RWPE2 (cell line): ENCODE measurements at places on chromosomes 5 and 9.

GRCh38 chr9:22050924-22051323 is 41.8 kb upstream of the CDKN2B start:
- DNase-seq: no peak

GRCh38 chr9:134781591-134782302 is 98.9 kb upstream of the FCN2 start:
- no peak for DNase-seq

- DNase-seq: no peak
Observed at GRCh38 chr5:62608529-62609511, 30.2 kb downstream of the LRRC70 start.

DNA sequence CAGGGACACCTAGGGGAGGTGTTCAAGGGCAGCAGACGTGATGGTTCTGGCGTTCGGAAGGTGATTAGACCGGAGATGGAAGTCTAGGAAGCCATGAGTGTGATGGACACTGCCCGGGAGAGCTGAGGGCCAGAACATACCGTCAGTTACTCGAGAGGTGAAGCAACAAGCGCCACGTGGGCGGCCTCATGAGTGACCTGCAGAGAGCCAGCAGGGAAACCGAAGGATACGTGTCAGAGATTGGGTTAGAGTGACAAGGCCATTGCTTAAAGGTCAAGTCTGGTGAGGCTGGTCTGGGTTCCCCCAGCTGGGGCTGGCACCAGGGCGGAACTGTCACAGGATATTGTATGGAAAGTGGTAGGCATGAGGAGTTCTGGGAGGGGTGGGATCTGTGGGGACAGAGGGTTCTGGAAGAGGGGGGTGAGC is 60.0 kb downstream of the C9orf50 start:
- no peak for DNase-seq

GRCh38 chr5:96807075-96807654 is 580 bp downstream of the ERAP1 start:
- DNase-seq: peak; percentile 83

DNA sequence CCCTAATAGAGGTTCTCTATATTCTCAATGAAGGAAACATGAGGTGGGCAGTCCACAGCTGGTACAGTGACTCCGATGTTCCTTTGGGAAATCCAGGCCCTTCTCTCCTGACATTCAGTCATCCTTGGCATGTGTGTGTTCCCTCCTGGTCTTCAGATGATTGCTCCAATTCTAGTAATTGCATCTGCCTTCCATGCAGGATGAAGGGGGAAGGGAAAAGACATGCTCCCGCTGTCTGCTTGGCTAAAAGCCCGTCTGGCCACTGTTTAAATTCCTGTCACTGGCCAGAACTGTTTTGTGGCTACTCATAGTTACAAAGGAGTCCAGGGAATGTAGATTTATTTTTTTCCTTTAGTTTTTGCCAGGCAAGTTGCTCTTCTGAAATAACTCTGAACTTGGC is 65.0 kb downstream of the MAST4 start:
- DNase-seq: no peak

DNA sequence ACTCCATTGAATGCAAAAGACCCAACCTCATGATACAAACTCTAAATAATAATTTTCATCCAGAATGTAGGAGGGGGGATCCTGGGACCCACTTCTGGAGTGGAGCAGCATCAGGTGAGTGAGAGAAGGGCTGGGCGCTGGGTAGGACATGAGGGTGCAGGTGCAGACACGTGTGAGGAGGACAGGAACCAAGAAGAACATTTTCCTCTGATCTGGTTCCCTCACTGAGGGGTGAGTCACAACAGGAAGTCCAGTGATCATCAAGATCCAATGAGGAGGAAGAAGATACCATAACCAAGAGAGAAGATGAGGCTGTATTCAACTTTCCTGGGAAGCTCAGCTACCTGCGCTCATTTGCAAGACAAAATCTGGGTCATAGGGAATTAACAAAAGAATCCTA is 57.4 kb downstream of the SFXN1 start:
- no peak for DNase-seq

DNA sequence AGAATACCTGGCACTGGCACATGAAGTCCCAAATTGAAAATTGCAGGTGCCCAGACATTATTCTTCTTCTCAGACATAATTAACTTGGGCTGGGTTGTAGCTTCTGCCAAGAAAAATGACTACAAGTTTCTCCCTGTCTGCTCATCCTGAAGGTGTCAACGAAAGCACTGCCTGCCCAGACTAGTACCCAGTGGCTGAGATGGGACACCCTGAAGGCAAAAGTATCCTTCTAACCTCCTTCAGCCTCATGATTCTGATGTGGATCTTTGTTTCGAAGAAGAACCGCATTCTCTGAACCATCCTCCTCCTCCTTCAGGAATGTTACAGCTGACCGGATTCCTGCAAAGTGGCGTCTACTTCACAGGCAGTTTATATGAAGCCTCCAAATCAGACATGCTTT is 161.1 kb upstream of the FST start:
- DNase-seq: peak; percentile 84

- no peak for DNase-seq
Observed at GRCh38 chr9:105281272-105281671, 36.8 kb downstream of the SLC44A1 start.

GRCh38 chr5:113278976-113279375 is 155.8 kb downstream of the TSSK1B start:
- no peak for DNase-seq

DNA sequence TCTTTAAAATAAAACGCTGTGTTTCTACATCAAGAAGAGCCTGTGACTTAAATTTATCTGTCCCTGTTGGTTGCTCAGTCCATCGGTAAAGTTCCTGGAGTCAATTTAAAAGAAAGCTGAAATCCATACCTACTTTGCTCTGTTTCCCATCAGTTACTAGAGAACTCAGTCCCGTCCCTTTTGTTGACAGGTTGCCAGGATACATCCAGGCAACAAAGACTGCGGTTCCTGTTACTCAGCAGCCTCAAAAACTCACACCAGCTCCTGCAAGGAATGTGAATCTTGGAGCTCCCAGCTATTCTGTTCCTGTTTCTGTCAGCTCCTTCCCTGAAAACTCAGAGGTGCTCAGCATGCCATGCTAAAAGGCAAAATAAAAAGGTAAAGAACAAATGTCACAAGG is at the start of gene ZNF474:
TSS of gene ZNF474 (plus strand) at position 241 of the 400 bp plus-strand sequence. CDS start 22,445 bp downstream, outside the sequence.
- DNase-seq: peak; percentile 73

DNA sequence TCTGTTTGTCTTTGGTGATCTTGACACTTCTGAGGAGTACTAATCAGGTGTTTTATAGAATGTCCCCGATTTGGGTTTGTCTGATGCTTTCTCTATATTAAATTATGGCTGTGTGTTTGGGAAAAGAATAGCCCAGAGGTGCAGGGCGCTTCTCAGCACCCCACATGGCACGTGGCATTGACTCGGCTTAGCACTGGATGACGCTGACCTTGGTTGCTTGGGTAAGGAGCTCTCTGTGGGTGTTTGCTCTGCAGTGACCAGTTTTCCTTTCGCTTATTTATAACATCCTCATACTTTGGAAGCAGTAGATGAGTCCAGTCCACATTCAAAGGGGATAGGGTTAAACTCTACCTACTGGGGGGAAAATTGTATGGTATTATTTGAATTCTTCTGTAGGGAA is 12.5 kb upstream of the FAM120AOS start:
- DNase-seq: no peak

- DNase-seq: no peak
Observed at GRCh38 chr5:109550077-109550476, 139.7 kb upstream of the MAN2A1 start.

DNA sequence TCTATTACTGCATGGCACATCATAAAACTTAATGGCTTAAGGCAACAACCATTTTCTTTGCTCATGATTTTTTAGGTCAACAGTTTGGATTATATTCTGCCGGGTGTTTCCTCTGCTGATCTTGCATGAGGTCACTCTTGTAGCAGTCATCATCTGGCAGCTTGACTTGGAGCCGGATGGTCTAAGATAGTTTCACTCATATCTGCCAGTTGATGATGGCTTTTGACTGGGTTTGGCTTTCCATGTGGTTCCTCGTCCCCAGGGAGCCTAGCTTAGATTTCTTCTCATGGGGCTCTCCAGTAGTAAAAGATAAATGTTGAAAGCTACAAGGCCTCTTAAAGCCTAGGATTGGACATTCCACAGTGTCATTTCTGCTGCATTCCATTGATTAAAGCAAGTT is 27.4 kb downstream of the LNPEP start:
- DNase-seq: no peak

- DNase-seq: no peak
Observed at GRCh38 chr9:15077946-15078729, 167.9 kb upstream of the FREM1 start.

GRCh38 chr9:112506571-112506970 is 19.9 kb downstream of the KIAA1958 start:
- DNase-seq: no peak

DNA sequence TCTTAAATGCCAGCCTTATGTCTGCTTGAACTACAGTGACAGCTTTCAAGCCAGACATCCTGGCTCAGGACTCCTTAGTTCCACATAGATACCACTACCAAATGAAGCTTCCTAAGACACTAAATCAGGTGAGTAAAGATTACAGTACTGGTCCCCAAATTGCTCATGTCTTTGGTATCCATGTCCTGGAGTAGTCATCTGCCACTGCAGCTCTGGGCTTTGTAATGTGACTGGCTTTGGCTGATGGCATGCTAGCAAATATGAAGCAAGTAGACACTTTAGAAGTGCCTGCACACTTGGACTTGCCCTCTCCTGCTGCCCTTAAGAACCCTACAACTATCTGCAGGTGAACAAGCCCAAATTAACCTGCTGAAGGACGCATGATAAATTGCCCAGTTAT is 334.9 kb downstream of the BNC2 start:
- no peak for DNase-seq

GRCh38 chr5:149448831-149449714 is 70.0 kb upstream of the IL17B start:
- no peak for DNase-seq

DNA sequence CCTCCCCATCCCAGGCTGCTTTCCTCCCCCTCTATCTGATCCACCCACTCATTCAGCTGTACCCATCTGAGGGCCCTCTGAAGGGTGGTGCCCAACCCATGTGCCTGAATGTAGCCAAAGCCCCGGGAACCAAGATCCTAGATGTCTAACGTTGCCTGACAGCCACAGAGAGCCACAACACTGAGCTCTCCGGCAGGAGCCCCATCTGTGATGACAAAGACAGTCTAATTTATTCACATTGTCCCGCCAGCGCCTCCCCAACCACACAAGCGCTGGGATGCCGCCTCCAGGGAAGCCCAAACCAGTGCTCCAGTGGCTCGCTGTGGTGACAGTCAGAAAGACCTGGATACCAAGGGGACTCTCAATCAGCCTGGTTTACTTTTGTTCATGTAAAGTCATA is 8.4 kb downstream of the IGFBPL1 start:
- DNase-seq: no peak

GRCh38 chr5:174083056-174083827 is 37.7 kb downstream of the NSG2 start:
- no peak for DNase-seq

- no peak for DNase-seq
Observed at GRCh38 chr9:124481115-124481514, 26.1 kb downstream of the NR5A1 start.

GRCh38 chr9:95605816-95606488 is 89.2 kb upstream of the PTCH1 start:
- DNase-seq: no peak

DNA sequence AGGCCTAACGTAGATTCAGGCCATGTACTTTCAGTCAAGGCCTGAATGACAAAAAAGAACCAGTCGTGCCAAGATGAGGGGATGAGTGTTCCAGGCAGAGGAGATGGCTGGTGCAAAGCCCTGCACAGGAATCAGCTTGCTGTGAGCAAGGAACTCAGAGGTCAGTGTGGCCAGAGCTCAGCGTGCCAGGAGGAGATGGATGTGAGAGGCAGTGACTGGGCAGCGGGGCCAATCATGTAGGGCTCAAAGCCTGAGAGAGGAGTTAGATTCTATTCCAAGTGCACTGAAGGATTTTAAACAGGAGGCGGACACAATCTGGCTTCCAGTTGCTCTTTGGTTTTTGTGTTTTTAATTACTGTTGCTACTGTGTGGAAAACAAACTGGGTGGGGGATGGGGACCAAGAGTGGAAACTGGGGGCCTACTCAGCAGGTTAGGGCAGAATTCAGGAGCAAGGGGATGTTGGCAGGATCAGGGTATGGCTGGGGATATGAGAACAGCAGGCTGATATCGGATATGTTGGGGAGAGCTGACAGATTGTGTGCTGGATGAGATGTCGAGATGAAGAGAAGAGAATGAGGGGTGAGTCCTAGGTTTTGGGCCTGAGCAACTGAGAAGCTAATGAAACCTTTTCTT is 64.3 kb downstream of the ANGPTL2 start:
- DNase-seq: no peak

- no peak for DNase-seq
Observed at GRCh38 chr5:156396063-156396829, 69.3 kb downstream of the SGCD start.

- DNase-seq: no peak
Observed at GRCh38 chr9:31492229-31492628, 892.2 kb upstream of the ACO1 start.

- no peak for DNase-seq
Observed at GRCh38 chr5:150672237-150672883, 11.3 kb downstream of the MYOZ3 start.

- no peak for DNase-seq
Observed at GRCh38 chr5:38775218-38775840, 70.5 kb upstream of the OSMR start.

DNA sequence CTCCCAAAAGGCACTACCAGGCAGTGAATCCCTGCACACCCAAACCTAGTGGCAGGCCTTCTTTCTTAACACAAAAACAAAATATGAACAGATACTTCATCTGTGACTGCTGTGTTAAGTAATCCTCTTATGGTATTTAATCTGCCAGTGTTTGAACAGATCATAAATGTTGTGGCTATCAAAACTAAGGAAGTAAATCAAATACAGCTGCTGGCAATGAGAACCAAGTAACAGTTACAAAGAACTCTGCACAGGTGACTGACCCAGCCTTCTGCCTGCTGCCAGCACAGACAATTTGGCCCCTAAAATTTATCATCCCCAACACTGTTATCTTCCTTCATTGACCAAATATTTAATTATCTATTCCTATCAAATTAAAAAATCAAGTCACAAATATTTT is 78.0 kb downstream of the GNAQ start:
- DNase-seq: no peak

DNA sequence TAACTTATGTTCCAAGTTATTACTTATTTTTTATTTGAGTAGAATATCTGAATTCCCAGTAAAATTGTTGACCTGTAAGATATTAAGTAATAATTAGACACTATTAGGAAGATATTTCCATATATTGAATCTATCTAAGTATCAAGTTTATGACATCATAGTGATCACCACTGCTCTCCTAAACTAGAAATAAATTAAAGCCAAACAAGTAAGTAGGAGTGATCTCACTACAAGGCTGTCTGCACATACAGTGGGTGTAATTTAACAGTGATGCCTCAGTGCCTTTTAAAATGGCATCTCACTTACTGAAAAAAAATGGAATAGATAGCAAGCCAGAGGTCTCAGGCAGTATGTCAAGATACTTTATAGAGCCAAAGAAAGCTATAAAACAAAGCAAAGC is 789.6 kb downstream of the KCTD16 start:
- DNase-seq: no peak

- DNase-seq: no peak
Observed at GRCh38 chr5:145198525-145199260, 636.4 kb downstream of the PRELID2 start.
